ENCODE measurements at places on chromosomes 12 and 14.

- DNase-seq: no peak
These were observed 105.3 kb upstream of the FOXG1 start for GRCh38 chr14:28661171-28661772.

DNA sequence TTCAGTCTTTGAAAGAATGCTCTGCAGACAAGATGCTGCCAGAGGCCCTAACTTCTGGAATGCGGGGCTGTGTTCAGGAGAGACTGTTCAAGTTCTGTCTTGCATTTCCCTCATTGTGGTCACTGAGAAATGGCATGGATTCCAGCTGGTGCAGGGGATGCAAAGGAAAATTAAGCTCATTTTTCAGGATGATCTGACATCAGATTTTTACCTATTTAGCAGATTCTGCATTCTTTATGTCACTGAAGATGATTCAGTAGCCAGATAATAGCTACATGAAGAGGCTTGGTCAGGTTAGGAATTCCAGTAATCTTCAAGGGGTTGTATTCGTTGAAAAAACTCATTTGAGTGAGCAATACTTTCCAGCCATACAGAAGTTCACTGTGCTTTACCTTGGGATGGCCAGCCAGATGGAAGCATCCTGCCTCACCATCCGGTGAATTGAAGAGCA, 16.1 kb upstream of the MFAP5 start:
- DNase-seq: no peak

DNA sequence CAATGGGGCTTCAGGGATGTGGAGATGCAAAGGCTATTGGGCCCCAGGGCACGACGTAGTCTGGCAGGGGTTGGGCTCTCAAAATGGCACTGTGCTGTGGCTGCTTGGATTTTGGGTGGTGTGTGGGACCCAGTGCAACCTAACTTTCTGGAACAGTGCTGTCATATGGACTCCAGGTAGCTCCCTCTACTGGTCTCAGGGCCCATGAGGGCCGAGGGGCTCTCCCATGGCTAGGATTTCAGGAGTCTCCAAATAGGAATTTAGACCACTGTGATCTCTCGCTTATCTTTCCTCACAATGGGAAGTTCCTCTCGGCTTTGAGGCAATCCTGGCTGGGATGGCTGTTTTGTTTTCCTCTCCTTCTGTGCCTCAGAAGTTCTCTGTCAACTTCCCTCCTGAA, 68.2 kb upstream of the MUCL1 start:
- no peak for DNase-seq

DNA sequence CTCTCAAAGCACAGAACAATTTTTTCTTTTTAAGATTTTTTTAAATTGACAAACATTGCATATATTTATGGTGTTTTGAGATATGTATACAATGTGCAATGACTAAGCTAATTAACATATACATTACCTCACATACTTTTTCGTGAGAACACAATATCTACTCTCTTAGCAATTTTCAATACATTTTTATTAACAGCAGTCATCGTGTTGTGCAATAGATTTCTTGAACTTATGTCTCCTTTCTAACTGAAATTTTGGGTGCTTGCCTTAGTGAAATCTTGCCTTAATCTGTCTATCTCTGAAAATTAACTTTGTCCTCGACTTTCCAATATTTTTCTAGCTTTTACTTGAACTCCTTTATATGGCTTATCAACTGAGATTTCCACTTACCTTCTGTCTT, 6.8 kb downstream of the OR10A7 start:
- DNase-seq: no peak

- no peak for DNase-seq
These were observed 114.7 kb downstream of the DAAM1 start for GRCh38 chr14:59303216-59303615.

- DNase-seq: peak; percentile 13
These were observed 8.8 kb upstream of the CHGA start for GRCh38 chr14:92914087-92914656.

Measured in CD4-positive, alpha-beta T cell treated with Interleukin-17A for 1 hour (primary cell).